ENCODE measurements at places on chromosomes 2 and 18. TPM values are rescaled to one million over a fixed set of nuclear protein-coding genes. Genes with fewer than 3 reads are reported as not detected.
A peak's percentile ranks its signal among the peaks of the same experiment; 100 is the strongest.

DNA sequence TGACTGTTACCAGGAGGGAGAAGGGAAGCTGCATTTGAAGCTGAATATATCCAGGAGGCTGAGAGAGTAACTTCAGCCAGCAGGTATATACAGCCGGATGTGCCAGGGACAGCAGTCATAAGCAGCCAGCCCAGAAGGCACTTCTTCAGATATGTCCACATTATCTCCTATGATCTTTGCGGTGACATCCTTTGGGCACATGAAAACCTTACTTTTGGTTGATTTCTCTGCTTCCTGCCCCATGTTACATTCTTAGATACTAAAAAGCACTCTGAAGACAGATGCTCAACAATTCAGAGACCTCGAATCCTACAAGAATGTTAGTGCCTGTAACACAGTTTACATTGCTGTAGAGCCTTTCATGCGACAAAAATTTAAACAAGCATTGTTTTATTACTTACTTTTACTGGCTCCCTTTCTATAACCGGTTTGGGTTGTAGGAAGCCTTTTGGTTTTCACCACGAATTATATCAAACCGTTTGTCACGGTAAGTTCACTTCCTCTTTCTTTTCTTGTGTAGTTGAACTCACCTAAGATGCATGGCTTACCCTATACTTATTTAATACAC, 50.3 kb upstream of the TLK1 start:
- no peaks in the 10 kb centered on the region for H3K36me3 ChIP-seq
- no peaks in the 10 kb centered on the region for H3K27me3 ChIP-seq
- no peaks in the 10 kb centered on the region for H3K4me1 ChIP-seq
- no peak overlapping the region for H3K27ac ChIP-seq
- no peak for DNase-seq
- no peak overlapping the region for H3K4me3 ChIP-seq

DNA sequence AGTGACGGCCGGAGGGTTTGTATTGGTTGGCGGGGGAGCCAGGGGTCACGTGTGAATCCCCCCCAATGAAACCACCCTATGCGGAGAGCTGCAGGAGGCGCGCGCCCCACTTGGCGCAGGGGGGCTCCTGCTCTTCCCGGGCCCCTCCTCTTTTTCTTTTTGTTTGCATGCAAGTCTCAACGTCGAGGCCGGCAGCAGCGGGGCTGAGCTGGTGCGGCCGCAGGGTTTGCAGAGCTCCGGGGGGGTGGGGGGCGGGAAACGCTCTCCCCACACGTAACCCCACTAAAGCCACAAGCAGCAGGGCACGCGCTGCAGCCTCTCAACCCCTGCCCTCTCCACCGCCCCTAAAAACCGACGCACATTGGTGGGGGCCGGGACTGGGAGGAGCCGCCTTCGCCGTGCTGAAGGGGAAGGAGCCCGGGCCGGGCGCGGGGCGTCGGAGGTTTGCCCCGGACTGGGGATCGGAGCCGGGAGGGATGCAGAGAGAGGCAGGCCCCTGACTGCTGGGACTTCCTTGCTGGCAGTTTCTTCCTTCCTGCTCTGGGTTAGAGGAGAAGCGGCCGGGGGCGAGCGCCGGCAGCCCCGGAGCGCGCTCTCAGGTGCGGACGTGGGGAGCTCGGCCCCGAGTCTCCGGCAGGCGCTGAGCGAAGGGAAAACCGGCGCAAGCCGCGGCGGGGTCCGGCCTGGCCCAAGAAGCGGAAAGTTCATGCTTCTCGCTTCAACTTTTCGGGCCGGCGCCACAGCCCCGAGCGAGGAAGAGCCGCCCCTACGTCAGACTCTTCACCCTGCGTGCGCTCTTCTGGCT, 864 bp downstream of the LBH start:
- H3K4me3 ChIP-seq = peak overlapping the region; percentile 83
- H3K27ac ChIP-seq = peak overlapping the region; percentile 82
- peaks cover 16% of the 10 kb centered on the region for H3K36me3 ChIP-seq
- peaks cover 38% of the 10 kb centered on the region for H3K4me1 ChIP-seq
- no peaks in the 10 kb centered on the region for H3K27me3 ChIP-seq

GRCh38 chr2:124663645-124663997, 638.5 kb downstream of the CNTNAP5 start:
- DNase-seq = no peak
- H3K4me1 ChIP-seq = no peaks in the 10 kb centered on the region
- H3K4me3 ChIP-seq = no peak overlapping the region

GRCh38 chr2:147663962-147664361, 180.9 kb upstream of the ACVR2A start:
- no peak overlapping the region for H3K27ac ChIP-seq
- H3K36me3 ChIP-seq = no peaks in the 10 kb centered on the region
- no peaks in the 10 kb centered on the region for H3K4me1 ChIP-seq
- H3K27me3 ChIP-seq = no peaks in the 10 kb centered on the region
- DNase-seq = no peak
- no peak overlapping the region for H3K4me3 ChIP-seq

GRCh38 chr2:12552092-12552491, 164.6 kb upstream of the TRIB2 start:
- H3K4me3 ChIP-seq = no peak overlapping the region
- no peaks in the 10 kb centered on the region for H3K27me3 ChIP-seq
- H3K4me1 ChIP-seq = peaks cover 39% of the 10 kb centered on the region
- no peaks in the 10 kb centered on the region for H3K36me3 ChIP-seq

- DNase-seq = no peak
- peaks cover 8% of the 10 kb centered on the region for H3K4me1 ChIP-seq
- peaks cover 3% of the 10 kb centered on the region for H3K27me3 ChIP-seq
- H3K27ac ChIP-seq = no peak overlapping the region
Observed at GRCh38 chr2:142853912-142854311, 23.6 kb upstream of the KYNU start.

GRCh38 chr2:86300496-86300895, 36.9 kb downstream of the REEP1 start:
- no peaks in the 10 kb centered on the region for H3K4me1 ChIP-seq
- no peak overlapping the region for H3K27ac ChIP-seq
- no peaks in the 10 kb centered on the region for H3K36me3 ChIP-seq
- peaks cover 9% of the 10 kb centered on the region for H3K27me3 ChIP-seq
- DNase-seq = no peak

DNA sequence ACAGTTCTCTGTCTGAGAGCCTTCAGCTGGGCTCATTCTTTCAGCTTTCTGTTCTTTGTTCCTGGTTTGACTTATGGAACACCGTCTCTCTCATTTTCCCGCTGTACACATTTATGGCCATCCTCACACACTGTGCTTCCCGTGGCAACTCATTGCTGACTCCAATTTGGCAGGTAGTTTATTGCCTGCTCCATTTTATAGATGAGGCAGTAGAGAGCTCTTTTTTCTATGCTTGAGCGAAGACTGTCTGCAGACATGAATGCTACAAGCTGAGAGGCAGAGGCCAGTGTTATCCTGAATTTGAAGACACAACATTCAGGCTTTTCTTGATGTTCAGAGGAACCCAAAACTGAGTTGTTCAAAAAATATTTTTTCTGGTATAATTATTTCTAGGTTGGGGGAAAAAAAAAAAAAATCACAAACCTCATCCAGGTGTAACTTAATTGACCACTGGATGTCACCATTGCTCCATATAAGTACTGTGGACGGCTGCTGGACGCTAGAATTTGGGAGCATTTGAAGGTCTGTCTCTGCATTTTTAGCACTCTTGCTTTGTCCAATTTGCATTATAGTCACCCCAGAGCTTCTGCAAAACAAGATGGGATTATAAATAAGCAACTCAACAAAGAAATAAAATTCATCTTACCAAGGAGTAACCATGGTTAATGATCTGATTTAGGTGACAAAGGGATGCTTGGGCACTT, 83.5 kb downstream of the HRH4 start:
- H3K4me1 ChIP-seq = no peaks in the 10 kb centered on the region
- no peak overlapping the region for H3K4me3 ChIP-seq
- H3K36me3 ChIP-seq = no peaks in the 10 kb centered on the region

GRCh38 chr2:74010087-74010541, 25.4 kb downstream of the TET3 start:
- H3K27ac ChIP-seq = no peak overlapping the region
- DNase-seq = no peak
- no peaks in the 10 kb centered on the region for H3K27me3 ChIP-seq
- H3K36me3 ChIP-seq = no peaks in the 10 kb centered on the region
- H3K4me3 ChIP-seq = no peak overlapping the region
- peaks cover 38% of the 10 kb centered on the region for H3K4me1 ChIP-seq

DNA sequence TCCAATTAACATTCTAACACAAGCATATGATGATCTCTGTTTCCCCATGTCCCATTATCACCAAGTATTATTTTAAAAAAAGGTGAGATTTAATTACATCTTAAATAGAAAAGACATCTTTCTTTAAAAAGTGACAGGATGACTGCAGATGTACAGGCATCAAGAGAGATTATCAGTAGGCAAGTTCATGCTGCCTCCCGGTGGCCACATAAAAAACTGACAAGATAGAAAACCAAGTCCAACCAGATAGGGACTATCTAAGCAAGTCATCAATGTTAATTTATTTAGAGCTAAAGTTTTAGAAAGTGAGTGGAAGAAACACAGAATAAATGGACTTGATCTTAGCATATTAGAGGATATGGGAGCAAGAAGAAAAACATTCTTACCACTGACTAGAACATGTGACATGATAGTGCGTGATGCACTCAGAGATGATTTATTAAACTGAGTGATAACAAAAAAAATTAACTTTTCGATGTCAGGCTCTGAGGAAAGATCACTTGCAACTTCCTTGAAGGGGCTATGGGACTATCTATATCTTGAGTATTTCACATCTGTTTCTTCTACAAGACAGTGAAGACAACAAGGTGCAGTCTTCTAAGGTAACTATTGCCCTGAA, 5.4 kb upstream of the TDRD15 start:
- H3K4me3 ChIP-seq = no peak overlapping the region
- H3K27me3 ChIP-seq = no peaks in the 10 kb centered on the region
- no peaks in the 10 kb centered on the region for H3K4me1 ChIP-seq
- H3K36me3 ChIP-seq = no peaks in the 10 kb centered on the region
- DNase-seq = no peak

- no peak overlapping the region for H3K4me3 ChIP-seq
- H3K4me1 ChIP-seq = peaks cover 10% of the 10 kb centered on the region
- no peak for DNase-seq
- H3K27me3 ChIP-seq = peaks cover 4% of the 10 kb centered on the region
Observed at GRCh38 chr2:112027767-112028166, 27.3 kb upstream of the TMEM87B start.

- H3K27me3 ChIP-seq = no peaks in the 10 kb centered on the region
- H3K27ac ChIP-seq = peak overlapping the region; percentile 40
- no peaks in the 10 kb centered on the region for H3K36me3 ChIP-seq
- peaks cover 20% of the 10 kb centered on the region for H3K4me1 ChIP-seq
Observed at GRCh38 chr2:164898475-164898874, 56.9 kb downstream of the SLC38A11 start.

GRCh38 chr2:126890136-126890510, 8.6 kb upstream of the TEX51 start:
- no peak overlapping the region for H3K27ac ChIP-seq
- H3K4me3 ChIP-seq = no peak overlapping the region
- DNase-seq = no peak
- H3K36me3 ChIP-seq = no peaks in the 10 kb centered on the region

GRCh38 chr2:219422952-219423534, 4.9 kb downstream of the DES start:
- DNase-seq = peak; percentile 27
- H3K4me3 ChIP-seq = no peak overlapping the region
- peaks cover 6% of the 10 kb centered on the region for H3K27me3 ChIP-seq
- H3K4me1 ChIP-seq = peaks cover 15% of the 10 kb centered on the region
- H3K27ac ChIP-seq = no peak overlapping the region

- peaks cover 11% of the 10 kb centered on the region for H3K27me3 ChIP-seq
- H3K36me3 ChIP-seq = no peaks in the 10 kb centered on the region
- no peak overlapping the region for H3K27ac ChIP-seq
- no peak overlapping the region for H3K4me3 ChIP-seq
Observed at GRCh38 chr18:10122988-10123950, 209.5 kb downstream of the VAPA start.

DNA sequence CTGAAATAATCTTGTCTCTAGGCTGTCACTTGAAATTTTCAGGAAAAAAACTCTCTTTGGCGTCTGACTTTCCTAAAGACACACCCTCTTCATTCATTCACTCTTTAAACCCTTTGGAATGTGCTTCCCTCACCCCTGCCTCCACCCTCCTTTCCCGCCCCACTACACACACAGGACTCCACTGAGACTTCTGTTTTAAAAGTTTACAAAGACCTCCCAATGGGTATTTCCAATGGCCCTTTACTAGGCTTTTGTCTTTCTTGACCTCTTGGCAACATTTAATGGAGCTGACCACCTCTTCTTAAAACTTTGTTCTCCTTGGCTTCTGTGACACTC, 96.1 kb downstream of the RBMS1 start:
- H3K4me3 ChIP-seq = peak overlapping the region; percentile 41
- H3K27ac ChIP-seq = peak overlapping the region; percentile 96
- no peak for DNase-seq
- H3K4me1 ChIP-seq = peaks cover 54% of the 10 kb centered on the region
- H3K27me3 ChIP-seq = no peaks in the 10 kb centered on the region

GRCh38 chr18:63210521-63210920, 109.0 kb downstream of the BCL2 start:
- H3K4me3 ChIP-seq = no peak overlapping the region
- no peaks in the 10 kb centered on the region for H3K4me1 ChIP-seq
- H3K27ac ChIP-seq = no peak overlapping the region
- no peaks in the 10 kb centered on the region for H3K27me3 ChIP-seq
- peak; percentile 77 for DNase-seq

DNA sequence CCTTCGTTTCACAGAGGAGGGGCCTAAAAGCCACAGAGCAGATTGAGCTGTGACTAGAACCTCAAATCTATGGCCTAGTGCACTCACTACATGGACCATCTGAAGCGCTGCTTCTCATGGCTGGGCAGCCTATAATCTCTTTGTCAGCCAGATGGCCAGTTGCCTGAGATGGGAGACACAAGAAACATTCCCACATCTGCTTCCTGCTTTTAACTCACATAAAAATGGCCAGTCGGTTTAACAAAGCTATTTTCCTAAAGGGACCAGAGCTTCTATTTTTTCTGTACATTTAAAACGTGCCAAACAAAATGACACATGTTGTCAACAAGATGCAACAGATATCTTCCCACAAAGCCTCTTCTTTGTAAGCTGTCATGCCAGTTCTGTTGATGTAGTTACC, 173.8 kb downstream of the GFPT1 start:
- peaks cover 35% of the 10 kb centered on the region for H3K4me1 ChIP-seq
- no peak for DNase-seq
- no peaks in the 10 kb centered on the region for H3K27me3 ChIP-seq

The PPM1B gene
- 31.5 TPM for total RNA-seq

The MAP2 gene
- total RNA-seq = 2.2 TPM

The KLHL30 gene
- under 0.01 TPM for total RNA-seq

The USP40 gene
- 38.3 TPM for total RNA-seq

The GALNT14 gene
- total RNA-seq = not detected

The FECH gene
- 32.2 TPM for total RNA-seq

Measured in osteoblast (primary cell).